ENCODE measurements at places on chromosomes 7 and 10.

DNA sequence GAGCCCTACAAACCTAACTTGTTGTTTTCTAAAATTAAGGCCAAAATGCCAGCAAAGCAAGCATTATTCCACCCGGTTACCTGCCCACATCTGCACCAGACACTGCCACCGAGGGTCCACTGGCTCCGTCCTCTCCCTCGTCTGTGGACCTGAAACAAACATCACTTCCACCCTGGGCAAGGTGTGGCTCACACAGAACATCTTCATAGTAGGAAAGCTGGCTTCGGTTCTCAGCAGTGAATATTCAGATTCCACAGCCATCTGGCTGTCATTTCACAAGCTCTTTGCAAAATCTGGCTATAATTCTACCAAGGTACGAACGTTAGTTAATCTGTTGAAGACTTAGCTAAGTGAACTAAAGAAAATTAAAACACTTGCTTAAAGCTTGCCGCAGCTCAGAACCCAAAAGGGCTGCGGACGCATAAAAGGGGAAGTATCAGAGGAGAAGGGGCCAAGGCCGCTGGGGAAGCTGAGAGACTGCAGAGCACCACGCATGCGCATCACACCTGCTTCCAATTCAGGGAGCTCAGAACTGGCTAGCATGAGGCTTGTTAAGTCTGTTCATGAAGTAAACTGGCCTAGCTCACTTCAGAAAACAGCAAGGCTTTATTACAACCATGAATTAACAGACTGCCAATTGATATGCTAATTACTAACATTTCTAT lies 46.1 kb downstream of the PTPRN2 start:
- no peak for DNase-seq

- no peak for DNase-seq
Observed at GRCh38 chr7:86926732-86927131, 132.7 kb downstream of the ELAPOR2 start.

- DNase-seq = no peak
Observed at GRCh38 chr7:147415991-147416390, 1174.6 kb upstream of the C7orf33 start.

DNA sequence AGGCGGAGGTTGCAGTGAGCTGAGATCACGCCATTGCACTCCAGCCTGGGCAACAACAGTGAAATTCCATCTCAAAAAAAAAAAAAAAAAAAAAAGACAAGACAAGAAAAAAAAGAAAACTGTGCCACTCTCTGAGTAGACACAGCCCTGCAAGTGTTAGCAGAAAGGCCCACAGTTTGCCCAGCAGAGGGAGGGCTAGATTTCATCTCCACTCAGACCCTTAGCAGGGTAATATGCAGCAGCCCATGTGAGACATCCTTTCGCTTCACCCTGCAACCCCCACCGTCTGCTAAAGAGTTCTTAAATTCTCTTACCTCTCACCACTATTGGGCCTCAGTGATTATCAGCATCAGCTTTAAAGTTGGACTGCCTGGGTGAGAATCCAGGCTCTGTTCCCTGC lies 38.2 kb downstream of the CTNNA3 start:
- no peak for DNase-seq

DNA sequence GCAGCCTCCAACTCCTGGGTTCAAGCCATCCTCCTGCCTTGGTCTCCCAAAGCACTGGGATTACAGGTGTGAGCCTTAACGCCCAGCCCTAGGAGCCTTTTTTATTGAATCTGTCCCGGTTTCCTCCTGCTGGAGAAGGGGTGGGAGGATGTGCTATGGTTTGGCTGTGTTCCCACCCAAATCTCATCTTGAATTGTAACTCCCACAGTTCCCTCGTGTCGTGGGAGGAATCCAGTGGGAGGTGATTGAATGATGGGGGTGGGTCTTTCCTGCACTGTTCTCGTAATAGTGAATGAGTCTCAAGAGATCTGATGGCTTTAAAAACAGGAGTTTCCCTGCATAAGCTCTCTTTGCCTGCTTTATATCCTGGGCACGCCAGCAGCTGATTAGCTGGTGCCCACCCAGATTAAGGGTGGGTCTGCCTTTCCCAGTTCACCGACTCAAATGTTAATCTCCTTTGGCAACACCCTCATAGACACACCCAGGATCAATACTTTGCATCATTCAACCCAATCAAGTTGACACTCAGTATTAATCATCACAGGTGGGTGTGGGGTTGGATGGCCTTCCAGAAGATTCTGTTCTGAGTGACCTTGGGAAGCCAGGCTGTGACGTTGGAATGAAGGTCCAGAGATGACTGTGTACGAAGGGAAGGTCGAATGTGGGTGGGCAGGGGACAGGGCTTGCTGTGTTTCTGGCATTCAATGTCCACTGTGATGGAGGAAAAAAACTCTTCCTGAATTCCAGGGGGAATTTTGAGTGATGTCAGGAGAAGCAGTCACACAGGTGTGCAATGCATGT lies 33.8 kb upstream of the CUX1 start:
- DNase-seq = no peak

DNA sequence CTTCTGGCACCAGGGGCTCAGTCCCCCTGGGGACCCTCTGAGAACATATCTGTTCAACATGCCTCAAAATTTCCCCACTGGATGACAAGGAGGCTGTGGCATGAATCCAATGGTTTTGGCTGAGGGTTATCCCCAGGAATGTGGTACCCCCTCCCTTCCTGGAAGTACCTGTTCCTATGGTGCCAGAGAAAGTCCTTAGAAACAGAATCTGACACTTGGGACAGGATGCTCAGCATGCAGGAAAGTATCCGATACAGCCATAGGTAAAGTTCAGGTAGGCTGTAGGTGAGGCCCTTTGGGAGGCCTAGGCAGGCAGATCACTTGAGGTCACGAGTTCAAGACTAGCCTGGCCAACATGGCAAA lies 42.7 kb upstream of the A1CF start:
- no peak for DNase-seq

DNA sequence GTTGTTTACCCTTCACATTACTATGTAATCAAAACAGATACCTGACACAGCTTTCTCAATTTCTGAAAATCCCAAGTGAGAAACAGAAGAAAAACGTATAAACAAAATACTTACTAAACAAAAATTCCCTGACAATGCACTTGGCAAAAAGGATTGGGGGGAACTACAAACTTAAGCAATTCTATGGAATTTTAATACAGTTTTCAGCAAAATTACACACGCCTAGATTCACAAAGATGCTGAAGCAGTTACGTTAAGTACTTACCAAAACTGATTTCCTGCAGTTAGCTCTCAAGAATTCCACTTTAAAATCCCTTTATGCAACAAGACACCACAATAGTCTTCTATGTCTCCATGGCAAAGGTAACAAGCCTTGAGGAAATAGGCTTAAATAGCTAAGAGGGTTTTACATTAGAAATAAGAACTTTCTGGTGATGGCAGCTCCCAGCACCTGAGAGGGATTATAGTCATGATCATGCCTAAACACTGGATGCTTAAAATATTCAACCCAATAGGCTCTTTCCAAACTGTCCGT lies 10.8 kb downstream of the TOMM7 start:
- DNase-seq = no peak

- no peak for DNase-seq
Observed at GRCh38 chr10:125683821-125684220, 858 bp upstream of the TEX36 start.

DNA sequence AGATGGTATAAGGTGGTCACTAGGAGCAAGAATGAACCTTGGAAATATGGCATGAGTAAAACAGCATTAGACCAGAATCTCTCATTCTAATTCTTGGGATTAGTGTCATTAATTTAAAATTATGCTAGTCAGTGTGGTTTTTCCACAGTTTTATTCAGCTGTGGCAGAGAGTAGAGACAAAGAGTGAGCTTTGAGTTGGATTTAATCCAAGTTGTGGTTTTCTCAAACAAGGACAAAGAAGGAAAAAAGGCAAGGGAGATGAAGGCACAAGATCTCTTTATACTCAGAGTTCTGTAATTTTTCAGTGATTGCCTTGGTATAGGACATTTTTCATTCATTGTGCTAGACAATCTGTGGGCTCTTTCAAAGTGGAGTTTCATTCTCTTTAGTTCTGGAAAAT lies 28.2 kb upstream of the AKAP9 start:
- no peak for DNase-seq

DNA sequence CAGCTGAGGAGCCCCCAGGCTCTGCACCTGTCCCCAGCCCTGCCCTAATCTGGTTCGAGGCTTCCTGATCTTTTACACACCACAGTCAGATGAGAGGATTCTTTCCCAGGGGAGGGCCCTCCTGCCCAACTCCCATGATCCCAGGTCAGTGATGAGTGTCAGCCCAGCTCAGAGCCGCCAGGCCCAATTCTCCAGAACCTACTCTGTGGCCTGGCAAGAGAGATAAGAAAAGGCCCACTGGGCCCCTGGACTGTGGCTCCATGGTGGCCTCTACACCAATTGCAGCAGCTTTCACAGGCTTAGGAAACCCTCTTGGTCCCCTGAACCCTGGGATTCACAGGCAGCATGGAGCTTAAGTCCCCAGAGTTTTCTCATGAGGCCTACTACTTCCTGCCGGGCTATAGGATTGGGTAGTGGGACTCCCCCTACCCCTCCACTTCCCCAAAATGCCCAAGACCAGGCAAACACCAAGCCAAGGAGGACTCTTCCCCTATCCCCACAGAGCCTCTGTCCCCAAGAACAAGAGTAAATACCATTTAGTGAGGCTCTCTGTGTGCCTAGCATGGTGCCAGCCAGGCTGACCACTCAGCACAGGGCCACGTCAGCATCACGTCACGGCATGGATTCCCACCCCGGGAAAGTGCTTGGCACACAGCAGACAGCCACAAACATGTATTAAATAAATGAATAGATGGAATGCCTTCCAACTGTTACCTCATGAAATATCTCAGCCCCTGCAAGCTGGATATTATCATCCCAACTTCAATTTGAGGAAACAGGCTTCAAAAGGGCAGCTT lies 100.0 kb downstream of the GRID1 start:
- no peak for DNase-seq

GRCh38 chr10:12835709-12836108 lies 165.8 kb downstream of the CCDC3 start:
- DNase-seq = no peak

DNA sequence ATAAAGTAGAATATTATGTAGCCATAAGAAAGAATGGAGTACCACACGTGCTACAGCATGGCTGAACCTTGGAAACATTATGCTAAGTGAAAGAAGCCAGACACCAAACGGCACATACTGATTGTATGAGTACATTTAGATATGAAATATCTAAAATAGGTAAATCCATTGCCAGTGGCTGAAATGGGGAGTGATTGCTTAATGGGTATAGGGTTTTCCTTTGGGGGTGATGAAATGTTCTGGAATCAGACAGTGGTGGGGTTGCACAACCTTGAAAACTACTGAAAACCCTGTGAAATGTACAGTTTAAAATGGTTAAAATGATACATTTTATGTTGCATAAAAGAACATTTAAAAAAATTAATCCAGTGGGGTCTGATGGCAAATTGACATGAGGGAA lies 667.9 kb downstream of the AUTS2 start:
- DNase-seq = no peak

DNA sequence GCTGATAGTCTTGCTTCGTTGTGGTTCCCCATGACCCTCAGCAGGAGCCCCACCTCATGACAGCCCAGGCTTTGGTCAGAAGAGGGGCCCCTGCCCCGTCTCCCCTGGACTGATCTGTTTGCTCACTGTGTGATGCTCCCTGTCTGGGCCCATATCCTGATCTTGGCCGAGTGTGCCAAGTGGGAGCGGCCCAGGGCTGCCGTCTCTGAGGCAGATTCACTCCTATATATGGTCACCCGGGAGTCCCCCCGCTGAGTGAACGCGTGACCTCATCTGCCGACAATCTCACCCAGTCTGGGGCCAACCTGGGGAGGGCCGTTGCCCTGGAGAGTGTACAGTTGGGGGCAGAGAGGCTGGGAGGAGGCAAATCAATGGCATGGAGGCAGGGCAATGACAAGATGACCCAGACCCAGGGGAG lies 34.5 kb downstream of the PPIF start:
- DNase-seq = no peak
